ENCODE measurements at places on chromosomes 1 and 21.

- DNase-seq, result no peak
Observed at GRCh38 chr1:220291580-220291979, 19.3 kb upstream of the RAB3GAP2 start.

GRCh38 chr1:64525116-64525686 lies 55.3 kb downstream of the CACHD1 start:
- DNase-seq, result no peak

GRCh38 chr21:28207436-28208173 lies 785.1 kb downstream of the LTN1 start:
- peak; percentile 83 for DNase-seq

DNA sequence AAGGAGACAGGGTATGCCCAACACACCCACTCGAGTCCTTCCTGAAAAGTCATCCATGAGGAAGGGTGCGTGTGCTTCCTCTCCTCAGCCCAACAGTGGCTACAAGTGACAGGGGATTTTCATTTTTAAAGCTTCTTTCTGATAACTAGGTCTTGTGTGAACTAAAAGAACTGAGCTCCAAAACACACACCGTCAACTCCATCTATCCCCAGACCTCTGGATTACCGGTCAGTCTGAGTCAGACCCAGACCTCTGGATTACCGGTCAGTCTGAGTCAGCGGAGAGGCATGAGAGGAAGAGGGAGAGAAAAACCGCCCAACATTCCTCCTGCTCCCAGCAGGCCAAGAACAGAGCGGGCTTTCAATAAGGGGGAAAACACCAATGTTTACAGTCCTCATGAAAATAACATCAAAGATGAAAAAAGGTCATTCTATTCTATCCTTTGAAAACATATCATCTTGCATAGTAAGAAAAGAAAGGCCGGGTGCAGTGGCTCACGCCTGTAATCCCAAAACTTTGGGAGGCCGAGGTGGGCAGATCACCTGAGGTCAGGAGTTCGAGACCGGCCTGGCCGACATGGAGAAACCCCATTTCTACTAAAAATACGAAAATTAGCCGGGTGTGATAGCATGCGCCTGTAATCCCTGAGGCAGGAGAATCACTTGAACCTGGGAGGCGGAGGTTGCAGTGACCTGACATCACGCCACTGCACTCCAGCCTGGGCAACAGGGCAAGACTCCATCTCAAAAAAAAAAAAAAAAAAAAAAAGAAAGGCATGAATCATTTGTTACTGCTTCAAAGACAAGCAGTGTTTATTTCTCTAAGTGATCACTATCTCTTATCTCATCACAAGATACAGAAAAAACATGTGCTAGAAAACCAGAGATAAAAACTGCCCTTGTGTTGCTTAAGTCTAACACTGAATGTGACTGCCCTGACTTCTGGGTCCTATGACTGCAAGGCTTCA lies 3.4 kb downstream of the PTTG1IP start:
- peak; percentile 90 for DNase-seq

- DNase-seq, result no peak
Observed at GRCh38 chr1:168472223-168472622, 71.6 kb downstream of the XCL2 start.

- DNase-seq, result no peak
Observed at GRCh38 chr1:46484783-46485490, 4.7 kb upstream of the DMBX1 start.

GRCh38 chr1:183632964-183633363 lies 2.6 kb downstream of the ARPC5 start:
- DNase-seq, result peak; percentile 32

Measured in fibroblast of skin of abdomen (primary cell).